ENCODE measurements at places on chromosomes 1 and 21.
A peak's percentile ranks its signal among the peaks of the same experiment; 100 is the strongest.

GRCh38 chr1:8015809-8016165, 10.3 kb downstream of the ERRFI1 start:
- DNase-seq: peak; percentile 52

DNA sequence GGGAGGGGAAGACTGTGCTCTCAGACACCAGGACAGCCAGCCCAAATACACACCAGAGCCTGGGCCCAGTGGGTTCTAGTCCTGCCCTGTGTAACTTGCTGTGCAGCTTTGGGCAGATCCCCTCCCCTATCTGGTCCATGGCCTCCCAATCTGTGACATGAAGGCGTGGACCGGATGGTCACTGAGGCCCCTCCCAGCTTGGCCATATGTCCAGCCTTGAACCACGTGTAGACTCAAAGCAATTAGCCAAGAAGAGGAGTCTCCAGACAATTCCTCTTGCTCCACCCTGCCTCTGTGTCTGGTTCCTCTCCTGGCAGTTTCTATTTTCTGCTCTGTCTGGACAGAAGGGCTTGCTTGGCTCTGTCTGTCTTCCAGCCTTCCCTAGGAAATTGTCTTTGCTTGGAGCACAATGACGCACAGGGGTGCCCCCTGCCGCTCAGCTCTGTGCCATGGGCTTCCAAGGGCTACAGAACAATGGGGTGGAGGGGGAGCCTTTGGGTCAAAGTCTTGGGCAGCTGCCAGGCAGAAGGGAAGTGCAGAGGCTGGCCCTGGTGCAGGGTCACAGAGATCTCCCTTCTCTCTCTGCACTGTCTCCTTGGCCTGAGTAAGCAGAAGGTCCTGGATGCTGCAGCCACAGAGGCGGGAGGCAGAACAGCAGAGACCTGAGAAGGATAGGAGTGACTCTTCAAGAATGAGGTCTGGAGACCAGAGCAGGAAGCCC, 66.1 kb downstream of the TENT5C start:
- no peak for DNase-seq

- DNase-seq: no peak
Observed at GRCh38 chr1:41698916-41699860, 214.7 kb upstream of the EDN2 start.

DNA sequence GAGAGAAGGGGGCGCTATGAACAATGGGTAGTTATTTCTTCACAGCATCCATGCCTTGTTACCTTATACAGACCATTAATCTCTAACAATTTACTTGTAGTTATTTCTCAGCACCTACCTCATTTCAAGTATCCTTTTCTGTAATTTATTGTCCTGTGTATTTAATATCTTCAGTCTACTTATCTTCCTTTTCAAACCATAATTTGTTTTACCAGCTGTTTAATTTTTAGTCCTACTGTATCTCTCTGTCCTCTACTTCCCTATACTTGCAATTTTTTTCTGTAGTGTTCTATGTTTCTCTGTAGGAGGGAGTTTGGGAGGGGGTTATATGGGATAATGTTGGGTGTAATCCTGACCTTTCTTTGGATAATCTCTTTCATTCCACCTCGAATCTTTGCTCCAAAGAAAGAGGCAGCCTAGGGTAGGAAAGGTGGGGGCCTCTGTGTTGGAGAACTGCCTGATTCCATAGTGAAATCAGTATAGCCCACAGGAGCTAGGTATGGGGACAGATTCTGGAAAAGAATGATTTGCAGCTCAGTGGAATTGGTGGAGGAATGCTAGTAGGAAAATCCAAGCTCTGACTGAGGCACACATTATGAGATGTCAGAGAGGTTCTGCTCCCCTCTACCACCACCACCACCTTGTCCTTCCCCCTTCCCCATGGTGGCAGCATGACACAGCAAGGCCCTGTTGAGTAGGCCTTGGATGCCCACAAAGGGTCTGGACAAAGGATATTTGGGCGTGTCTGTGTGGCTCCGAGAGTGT, 642 bp downstream of the MLLT11 start:
- no peak for DNase-seq

DNA sequence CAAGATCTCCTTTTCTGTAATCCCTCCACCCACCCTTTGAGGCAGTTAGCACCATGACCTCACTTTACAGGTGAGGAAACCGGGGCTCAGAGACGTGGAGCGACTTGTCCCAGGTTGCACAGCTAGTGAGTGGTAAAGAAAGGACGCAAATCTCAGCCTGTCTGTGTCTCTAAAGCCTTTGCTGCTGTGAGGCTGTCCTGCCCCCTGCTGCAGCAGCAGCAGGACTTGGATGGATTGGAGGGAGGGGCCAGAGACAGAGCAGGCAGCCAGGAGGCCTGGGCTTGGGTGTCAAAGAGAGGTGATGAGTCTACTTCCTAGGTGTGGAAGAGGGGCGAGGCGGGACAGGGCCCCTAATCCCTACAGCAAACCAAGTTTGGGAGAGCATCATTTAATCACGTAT, 69.6 kb downstream of the PTPRU start:
- no peak for DNase-seq

GRCh38 chr1:44049839-44050238, 18.6 kb upstream of the SLC6A9 start:
- no peak for DNase-seq

GRCh38 chr1:24321697-24322469, 2.7 kb downstream of the GRHL3 start:
- DNase-seq: no peak

DNA sequence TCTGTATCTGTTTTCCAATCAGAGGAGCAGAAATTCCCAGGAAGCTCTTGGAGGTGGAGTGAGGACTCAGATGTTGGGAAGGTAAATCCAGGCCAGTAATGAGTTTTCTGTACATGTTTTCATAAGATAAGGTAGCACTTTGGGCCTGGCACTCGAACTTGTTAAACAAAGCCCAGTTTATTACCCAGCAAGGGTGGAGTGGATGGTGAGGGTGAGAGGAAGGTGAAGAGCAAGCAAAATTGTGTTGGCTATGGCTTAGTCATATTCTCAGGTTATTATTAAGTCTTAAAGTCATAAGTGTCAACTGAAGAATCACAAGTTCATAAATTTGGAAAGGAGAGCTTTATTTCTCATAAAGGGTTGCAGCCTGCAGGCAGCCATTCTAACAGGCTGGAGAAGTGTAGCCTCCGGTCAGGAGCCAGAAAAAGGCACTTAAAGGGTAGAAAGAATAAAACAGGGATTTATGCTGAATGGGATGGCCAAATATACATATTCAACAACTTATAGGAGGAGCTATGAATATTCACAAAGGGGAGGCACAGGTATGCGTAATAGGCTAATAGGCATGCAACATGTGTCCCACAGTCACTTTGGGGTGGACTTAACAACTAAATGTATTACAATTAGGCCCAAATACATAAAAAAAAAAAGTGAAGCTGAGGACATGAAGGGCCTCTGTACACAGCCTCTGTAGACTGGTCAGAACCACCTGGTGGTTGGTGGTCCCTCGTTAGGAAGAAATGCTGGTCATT, 523.9 kb downstream of the LMO4 start:
- no peak for DNase-seq

GRCh38 chr21:39651206-39651605, 38.5 kb downstream of the B3GALT5 start:
- DNase-seq: no peak

- DNase-seq: no peak
Observed at GRCh38 chr1:89363638-89364536, at the start of gene GBP6. GBP6 (plus strand) TSS chr1:89364059; CDS start chr1:89368552, 4,493 bp downstream.

GRCh38 chr21:28867401-28867800, 125.3 kb downstream of the LTN1 start:
- DNase-seq: no peak

GRCh38 chr1:17569200-17570139, 30.0 kb downstream of the ARHGEF10L start:
- no peak for DNase-seq

GRCh38 chr1:9010781-9011323, 15.4 kb downstream of the SLC2A7 start:
- no peak for DNase-seq

DNA sequence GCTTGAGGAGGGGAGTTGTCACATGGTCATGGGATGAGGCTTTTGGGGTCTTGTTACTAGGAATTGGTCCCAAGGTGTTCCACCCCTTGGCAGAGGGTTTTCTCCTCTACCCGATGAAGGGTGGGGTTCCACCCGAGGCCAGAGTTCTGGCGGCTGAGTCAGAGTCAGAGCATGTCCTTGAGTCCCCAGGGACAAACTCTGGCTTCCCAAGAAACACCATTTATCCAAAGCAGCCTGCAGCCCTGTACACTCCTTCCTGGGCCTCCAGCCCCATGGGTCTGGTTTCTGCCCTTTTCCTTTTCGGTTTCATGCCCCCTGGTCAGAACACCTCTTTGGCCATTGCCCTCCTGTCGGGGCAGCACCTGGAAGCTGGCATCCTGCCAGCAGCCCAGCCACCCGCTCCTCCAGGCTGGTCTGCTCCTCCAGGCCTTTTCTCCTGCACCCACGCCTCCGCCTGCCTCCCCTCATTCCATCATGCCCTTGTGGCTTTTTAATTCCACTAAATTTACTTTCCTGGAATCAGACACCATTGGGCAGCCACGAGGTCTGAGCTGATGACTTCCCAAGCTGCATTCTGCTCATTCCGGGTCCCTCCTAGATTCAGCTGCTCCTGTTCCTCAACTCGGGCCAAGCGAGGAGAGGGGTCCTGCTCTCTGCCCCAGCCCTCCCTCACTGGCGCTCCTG, 301.7 kb upstream of the VAMP3 start:
- DNase-seq: no peak

DNA sequence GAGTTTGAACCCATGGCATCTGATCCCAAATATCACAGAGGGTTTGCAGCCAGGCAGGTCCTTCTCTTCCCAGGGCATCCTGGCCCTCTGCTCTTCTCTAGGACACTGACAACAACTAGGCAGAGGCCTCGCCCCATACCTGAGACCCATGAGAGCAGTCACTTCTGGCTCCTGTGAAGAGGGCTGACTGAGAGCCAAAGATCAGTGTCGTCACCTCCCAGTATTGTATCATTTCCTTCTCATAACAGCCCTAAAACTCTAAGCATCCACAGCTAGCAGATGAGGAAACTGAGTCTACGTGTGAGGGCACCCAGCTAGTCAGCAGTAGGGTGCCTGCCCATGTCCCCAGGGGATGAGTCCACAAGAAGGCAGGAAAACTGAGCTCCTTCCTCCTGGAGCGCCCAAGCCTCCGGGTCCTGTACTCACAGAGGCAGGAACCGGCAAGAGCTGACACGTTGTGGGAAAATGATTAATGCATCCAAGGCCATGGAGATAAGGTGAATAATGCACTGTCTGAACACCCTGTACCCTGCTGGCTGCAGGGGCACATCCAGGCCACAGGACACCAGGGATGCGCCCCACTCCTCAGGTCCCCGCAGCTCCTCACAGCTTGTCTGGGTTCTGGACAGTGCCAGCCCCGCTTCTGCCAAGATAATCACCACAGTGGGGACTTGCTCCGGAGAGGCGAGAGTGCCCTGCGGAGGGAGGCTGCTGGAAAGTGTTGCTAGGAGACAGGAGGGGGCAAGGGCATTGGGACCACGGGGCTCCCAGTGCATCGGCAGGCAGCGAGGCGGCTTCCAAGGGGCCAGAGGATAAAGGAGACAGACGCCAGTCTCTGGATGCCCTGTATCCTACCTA, 340.0 kb downstream of the NPHP4 start:
- no peak for DNase-seq

DNA sequence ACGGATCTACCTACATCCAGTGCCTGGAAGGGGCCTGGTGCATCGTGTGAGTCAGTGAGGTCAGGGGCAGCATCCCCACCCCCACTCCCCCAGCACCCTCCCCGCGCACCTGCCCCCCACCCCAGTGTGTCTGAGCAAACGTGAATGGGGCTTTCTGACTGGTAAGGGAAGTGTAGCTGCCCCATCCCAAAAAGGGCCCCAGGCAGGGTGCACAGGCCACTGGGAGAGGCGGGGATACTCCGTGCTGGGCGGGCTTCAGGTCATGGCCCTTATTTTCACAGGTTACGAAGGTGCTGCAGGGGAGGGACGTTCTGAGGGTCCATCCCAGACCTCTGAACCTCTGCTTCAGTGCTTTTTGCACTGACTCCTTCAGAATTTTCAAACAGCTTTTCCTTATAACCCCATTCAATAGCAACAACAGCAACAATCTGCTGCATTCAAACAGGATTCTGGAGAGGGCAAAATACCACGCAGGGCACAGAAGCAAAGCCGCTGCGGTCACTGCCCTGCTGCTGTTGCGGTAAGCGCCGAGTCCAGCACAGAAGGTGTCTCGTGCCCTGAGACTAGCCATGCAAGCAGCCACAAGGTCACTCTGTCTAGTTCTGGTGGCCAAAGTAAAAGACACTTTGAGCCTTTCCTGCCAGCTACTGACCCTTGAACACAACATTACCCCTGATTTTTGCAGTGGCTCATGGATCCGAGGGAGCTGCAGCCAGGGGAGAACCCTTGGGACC, 10.3 kb downstream of the TTC34 start:
- no peak for DNase-seq

- DNase-seq: no peak
Observed at GRCh38 chr1:91245435-91245834, 159.2 kb downstream of the HFM1 start.
